ENCODE measurements at places on chromosomes 5 and 9.

DNA sequence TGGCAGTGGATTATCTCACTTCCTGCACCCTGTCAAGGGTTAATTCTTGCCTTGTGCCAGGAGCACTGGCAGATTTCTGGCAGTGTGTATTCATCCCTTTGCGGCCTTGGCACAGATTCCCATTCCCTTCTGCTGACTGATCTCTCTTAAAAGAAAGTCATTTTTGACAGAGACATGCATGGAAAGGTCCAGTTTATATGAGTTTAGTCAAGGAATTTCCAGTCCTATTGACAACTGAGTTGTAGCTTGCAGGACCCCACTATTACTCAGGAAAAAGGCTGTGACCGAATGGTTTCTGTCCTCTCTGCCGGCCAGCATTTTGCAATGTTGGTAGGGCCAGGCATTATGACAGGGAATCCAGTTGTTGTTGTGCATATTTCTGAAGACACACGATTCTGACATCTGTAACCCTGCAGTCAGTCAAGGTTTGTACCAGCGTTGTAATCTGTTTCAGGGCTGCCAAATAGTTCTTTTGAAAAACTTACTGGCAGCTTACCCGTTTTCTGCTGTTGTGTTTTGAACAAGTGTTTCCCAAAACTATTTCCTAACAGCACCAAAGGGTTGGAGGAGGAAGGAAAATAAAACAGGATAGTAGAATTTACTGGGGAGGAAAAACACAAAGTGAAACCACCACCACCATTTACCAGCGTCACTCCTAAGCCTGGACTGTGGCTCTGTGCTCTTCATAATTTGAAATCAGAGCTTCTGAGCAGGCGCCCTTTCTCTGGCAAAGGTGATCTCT, 243.4 kb upstream of the KLF4 start:
- DNase-seq = no peak

GRCh38 chr9:106869028-106869427, 6.1 kb downstream of the ZNF462 start:
- no peak for DNase-seq

DNA sequence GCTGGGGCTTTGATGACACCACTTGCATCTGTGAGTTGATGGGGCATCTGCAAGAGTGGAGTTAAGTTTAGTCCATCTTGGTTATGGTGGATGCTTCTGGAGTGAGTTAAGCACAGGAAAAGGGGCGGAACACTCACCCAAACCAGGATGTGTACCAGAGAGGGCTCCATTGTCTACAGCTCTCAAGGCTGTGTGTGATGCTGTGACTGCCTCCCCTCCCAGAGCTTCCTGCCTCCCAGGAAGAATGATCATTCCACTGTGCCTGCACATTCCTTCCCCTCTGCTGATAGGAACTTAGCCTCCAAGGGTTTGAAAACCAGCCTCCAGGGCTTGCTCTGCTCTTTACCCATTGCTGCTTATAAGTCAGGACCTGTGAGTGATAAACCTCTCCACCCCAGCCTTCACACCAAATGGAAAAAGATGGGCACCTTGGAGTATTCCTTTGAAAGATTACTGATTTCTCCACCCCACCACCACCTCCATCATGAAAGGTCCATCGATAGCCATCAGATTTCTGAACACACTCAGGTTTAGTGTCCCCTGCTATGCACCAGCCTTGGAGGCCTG, 160.1 kb upstream of the SPRY4 start:
- DNase-seq = no peak

- no peak for DNase-seq
Measured at GRCh38 chr9:132792547-132792946, 85.5 kb downstream of the AK8 start.

DNA sequence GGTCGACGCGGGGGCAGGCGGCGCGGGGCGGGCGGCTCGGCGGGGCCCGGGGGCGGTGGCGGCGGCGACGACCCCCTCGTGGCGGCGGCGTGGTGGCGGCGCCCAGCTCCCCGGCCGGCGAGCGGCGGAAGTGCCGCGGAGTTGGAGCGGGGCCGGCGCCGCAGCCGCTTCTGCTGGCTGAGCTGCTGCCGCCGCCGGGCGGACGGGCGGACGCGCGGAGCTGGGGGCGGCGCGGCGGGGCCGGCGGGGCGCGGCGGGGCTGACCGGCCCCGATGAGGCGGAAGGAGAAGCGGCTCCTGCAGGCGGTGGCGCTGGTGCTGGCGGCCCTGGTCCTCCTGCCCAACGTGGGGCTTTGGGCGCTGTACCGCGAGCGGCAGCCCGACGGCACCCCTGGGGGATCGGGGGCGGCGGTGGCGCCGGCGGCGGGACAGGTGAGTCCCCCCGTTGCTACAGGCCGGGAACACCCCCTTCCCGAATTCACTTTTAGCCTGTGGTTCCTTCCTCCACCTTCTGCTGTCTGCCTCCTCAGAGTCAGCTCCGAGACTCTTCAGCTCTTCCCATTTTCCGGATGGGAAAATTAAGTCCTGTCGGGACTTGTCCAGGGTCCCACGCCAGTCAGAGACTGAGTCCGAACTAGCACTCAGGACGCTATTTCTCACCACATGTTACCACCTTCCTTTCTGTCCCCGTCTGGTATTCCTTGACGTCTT, at the start of gene GALNT10:
Gene GALNT10, plus strand, starts transcription at position 139 of the 710 bp plus-strand sequence. Its CDS starts 134 bp downstream, at position 273.
- DNase-seq = peak; percentile 4

Measured in DMS153 (cell line).